ENCODE measurements at places on chromosomes 2 and 18.

- DNase-seq, result no peak
These were observed 6.0 kb downstream of the MRPL30 start for GRCh38 chr2:99187011-99187410.

DNA sequence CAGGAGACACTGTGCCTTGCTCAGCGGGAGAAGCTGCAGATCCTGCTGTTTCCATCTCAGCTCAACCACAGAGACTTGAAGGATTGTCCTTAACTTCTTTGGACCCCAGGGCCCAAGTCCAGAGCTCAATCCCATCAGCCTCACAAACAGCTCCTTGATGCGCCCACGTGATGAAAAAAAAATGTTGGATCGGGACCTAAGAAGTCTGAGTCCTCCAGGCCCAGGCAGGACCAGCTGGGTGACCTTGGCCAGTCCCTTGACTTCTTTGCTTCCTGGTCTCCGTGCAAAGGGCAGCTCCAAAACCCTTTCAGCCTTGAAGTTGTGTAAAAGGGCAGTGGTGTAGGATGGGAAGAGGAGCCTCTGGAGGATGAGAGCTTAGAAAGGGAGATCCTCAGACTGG lies 175.5 kb downstream of the ZFP36L2 start:
- no peak for DNase-seq

DNA sequence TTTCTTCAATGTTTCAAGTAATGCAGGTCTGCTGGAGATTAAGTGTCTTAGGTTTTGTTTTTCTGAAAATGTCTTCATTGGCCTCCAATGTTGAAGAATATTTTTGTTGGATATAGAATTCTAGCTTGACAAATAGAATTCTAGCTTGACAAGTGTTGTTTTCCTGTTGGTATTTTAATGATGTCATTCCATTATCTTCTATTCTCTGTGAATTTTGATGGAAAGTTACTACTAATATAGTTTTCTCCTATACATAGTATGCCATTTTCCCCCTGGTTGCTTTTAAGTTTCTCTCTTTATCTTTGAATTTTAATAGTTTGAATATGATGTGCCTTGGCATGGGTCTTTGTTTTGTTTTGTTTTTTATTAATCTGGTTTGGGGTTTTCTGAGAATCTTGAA lies 119.9 kb downstream of the RAPGEF4 start:
- DNase-seq, result no peak

DNA sequence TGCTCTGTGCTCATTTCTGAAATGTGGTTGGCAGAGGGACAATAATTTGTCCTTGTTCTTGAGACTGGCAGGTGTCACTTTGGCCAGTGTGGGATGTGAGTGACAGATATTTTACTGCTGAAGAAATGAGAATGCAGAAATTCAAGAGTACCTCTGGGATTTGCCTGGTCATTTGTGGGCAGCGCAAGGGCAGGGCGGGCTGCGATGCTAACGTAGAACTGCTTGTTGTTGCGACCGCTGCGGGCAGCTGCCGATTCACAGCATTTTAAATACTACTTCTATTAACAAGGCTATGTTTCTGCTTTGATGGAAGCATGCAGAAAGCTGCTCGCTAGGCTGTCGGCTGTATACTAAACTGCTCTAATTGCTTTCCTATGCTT lies 268.6 kb downstream of the FIGN start:
- no peak for DNase-seq

- no peak for DNase-seq
These were observed at the start of gene DLX1 for GRCh38 chr2:172085460-172086159. DLX1 (plus strand) TSS chr2:172085507; CDS start chr2:172085678, 171 bp downstream.
